ENCODE measurements at places on chromosomes 5 and 9.

DNA sequence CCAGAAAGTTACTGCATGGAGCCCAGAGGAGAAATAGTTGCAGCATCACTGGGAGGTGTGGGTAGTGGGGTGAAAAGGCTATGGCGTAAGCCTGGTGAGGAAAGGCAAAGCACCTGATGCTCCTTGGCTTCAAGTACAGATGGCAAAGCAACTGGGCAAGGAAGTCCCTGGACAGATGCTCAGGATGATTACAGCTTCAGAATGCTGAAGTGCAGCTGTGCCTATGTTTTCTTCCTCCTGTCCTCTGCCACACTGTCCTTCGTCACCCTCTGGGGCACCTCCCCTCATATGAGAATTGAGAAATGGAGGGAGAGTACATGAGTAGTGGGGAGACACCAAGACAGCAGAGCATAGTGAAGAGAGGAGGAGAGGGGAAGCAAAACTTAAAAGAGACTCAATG, 328.0 kb downstream of the PDE4D start:
- DNase-seq, result no peak

DNA sequence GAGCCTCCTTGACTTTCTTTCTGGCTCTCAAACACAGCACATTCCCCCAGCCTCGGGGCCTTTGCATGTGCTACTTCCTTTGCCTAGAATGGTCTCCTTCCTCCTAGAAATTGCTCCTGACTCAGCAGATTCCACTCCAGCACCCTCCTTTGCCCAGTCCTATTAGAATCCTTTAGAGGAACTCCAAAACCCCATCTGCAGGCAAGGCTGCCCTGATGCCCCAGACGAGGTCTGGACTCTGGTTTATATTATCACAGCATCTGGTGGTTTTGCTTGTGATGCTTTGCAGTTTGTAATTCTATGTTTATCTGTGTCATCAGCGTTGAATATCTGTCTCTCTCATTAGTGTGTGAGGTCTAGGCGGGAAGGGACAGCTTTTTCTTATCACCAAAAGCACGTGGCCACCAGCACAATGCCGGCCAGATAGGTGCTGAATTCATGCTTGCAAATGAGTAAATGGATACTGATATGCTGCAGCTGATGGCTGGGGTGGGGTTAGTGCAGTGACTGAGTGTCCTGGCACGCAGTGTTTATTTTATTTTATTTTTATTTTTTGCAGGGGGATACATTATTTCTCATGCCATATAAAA, 30.0 kb upstream of the ANKH start:
- no peak for DNase-seq

GRCh38 chr5:159877894-159878448, 38.3 kb upstream of the ADRA1B start:
- DNase-seq, result no peak

- DNase-seq, result no peak
These were observed 11.0 kb upstream of the MTMR12 start for GRCh38 chr5:32323741-32324140.

DNA sequence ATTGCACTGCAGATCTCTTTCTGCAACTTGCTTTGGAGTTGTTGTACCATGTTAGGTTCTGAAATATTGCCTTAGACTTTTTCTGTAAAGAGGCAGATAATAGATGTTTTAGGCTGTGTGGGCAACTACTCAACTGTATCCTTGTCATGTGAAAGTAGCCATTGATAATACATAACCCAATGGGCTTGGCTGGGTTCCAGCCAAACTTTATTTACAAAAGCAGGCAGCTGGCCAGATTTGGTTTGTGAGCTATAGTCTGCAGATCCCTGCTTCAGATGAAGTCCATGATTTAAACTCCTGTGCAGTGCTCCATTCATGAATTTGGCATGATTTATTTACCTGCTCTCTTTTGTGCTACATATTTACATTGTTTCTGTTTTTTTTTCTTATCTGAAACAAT, 300.4 kb downstream of the IRX2 start:
- DNase-seq, result no peak

DNA sequence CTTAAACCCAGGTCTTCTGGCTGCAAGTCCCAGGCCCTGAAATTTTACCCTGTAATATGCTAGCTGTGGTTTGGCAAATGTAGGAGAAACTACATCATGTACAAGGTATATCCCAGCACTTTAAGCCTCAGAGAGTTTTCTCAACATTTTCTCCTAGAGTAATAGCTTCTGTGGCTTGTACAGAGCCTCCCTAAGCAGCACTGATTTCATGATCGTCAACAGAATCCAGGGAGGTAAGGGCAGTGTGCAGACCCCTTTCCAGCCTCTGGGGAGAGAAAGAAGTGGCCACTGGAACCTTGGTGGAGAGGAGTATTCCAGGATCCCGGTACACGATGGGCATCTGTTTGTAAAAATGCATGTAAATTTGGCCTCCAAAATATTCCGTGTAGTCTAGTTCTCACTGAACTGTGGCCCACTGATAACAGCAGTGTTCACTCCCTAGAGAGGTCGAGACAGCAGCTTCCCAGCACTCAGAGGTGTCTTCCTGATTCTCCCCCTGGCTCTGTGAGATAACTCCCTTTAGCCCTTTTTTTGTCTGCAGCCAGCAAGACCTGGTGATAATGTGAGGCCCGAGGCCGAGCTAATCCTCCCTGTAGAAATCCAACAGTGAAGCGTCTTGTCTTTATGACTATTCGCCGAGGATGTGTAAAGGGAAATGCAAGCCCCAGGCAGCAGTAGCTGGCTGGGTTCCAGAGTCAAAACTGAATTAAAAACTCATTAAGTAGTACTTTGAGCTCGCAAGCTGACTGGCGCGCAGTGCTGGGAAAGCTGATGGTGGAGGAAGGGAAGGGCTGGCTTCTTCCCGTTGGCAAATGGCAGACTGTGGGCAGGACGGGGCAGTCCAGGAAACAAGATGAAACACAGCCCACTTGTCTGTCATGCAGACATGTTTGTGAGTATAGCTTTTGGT, 59.0 kb downstream of the MAP1B start:
- DNase-seq, result no peak

DNA sequence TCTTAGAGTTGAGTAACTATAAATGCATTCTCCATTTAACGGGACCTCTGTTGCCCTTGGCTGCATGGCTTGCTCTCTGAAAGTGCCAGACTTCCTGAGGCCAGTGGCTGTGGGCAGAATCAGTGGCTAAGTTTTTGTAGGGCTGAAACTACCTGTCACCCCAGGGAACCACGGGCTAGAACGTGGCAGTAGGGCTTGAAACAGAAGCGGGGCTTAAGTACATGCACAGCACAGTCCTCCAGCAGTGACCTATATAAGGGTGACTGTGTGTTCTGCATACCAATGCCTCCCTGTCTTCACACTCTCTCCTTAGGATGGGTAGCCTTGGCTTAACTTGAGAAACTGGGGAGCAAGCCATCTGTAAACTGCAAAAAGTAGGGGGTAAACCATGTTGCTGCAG, 43.6 kb upstream of the LRRTM2 start:
- no peak for DNase-seq

GRCh38 chr5:85293145-85293785, 908.6 kb upstream of the EDIL3 start:
- DNase-seq, result no peak

Measured in activated T-cell treated with anti-CD3 and anti-CD28 coated beads, Interleukin-2, amount 50 U/mL, for 48 hours (primary cell).